ENCODE measurements at places on chromosomes 7 and 10.

GRCh38 chr7:134562136-134562535, 13.2 kb downstream of the AKR1B15 start:
- no peak for DNase-seq

- no peak for DNase-seq
These were observed 106.4 kb upstream of the ARMC3 start for GRCh38 chr10:22821501-22821900.

DNA sequence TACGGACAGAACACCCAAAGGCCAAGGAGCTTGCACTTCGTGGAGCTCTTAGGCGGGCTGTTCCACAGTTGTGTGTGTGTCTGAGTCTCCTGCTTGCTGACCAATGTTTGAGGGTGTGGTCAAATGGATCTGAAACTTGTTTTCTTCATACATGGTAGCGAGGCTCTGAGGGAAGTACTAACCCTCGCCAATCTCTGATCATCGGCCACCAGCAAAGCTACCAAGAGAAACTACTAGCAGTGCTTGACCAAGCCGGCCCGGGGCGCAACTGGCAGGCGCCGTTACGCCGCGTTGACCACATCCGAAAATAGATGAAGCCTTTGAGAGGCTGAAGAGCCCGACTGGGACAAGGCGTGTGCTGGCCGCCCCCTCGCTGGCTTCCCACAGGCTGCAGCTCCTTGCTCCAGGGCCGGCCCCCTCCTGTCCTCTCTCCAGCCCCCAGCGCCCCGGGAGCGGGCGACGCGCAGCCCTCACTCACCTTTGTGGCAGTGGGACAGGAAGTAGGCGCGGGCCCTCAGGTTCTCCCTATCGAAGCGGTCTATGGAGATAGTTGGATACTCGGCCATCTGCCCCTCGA, 384 bp downstream of the DCLRE1C start:
- DNase-seq: no peak

- DNase-seq: no peak
These were observed 63.6 kb downstream of the ARHGAP22 start for GRCh38 chr10:48541144-48541795.

GRCh38 chr10:121436630-121437341, 161.5 kb downstream of the FGFR2 start:
- no peak for DNase-seq

GRCh38 chr7:45384499-45384898, 189.7 kb upstream of the ADCY1 start:
- DNase-seq: no peak

DNA sequence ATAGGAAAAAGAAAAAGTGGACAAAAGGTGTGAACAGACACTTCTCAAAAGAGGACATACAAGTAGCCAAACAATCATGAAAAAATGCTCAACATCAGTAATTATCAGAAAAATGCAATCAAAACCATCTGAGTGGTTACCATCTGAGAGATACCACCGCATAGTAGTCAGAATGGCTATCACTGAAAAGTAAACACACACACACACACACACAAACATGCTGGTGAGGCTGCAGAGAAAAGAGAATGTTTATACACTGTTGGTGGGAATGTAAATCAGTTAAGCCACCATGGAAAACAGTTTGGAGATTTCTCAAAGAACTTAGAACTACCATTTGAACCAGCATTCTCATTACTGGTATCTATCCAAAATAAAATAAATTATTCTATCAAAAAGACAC, 145.7 kb downstream of the CYP26A1 start:
- DNase-seq: no peak

DNA sequence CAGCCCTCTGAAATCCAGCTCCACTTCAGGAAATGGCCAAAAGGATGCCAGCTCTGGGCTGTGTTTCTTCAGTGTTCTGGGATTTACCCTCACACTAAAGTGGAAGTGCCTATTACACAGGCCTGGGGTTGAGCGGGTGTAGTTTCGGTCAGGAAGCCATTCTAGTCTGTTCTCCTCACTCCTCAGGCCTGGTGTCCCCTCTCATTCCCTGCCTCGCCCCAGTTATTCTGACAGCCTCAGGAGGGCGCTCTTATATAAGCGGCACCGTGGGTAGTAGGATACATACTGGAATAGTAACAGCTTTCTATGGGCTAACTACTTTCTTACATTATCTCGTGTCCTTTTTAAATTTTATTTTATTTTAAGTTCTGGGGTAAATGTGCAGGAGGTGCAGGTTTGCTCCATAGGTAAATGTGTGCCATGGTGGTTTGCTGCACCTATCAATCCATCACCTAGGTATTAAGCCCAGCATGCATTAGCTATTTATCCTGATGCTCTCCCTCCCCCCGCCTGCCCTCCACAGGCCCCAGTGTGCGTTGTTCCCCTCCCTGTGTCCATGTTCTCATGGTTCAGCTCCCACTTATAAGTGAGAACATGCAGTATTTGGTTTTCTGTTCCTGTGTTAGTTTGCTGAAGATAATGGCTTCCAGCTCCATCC, 12.2 kb upstream of the LGI1 start:
- DNase-seq: no peak

DNA sequence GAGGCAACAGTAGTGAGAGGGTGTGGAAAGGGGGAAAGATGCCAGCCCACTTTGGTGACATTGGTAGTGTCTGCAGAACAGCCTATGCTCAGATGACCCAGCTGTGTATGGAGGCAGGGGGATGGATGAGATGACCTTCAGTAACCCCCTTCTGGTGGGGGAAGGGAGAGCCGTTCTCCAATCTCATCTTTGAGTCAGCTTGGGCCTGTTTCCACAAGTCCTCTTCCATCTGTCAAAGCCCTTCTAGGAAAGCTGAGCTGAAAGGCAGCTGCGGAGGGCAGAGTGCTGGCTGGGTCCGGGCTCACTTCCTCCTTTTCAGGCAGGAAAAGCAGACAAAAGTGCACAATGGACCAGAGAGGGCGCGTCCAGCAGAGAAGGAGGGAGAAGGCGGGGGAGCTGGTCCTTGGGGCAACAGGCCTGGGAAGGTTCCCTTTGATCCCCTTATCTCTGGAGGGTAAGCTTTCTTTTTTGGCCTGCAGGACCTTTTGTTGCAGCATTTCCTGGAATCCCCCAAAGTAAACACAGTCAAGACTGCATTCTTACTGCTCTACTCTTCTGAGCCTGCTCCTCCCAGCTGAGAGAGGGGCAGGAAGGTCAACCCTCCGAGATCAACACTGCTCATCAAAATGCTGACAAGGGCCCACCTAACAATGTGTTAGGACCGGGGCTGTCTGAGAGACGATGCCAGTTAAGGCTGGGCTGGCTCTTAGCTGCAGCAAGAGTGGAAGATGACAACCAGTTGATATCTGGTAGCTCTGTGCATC, 1.2 kb upstream of the LRMDA start:
- DNase-seq: no peak

DNA sequence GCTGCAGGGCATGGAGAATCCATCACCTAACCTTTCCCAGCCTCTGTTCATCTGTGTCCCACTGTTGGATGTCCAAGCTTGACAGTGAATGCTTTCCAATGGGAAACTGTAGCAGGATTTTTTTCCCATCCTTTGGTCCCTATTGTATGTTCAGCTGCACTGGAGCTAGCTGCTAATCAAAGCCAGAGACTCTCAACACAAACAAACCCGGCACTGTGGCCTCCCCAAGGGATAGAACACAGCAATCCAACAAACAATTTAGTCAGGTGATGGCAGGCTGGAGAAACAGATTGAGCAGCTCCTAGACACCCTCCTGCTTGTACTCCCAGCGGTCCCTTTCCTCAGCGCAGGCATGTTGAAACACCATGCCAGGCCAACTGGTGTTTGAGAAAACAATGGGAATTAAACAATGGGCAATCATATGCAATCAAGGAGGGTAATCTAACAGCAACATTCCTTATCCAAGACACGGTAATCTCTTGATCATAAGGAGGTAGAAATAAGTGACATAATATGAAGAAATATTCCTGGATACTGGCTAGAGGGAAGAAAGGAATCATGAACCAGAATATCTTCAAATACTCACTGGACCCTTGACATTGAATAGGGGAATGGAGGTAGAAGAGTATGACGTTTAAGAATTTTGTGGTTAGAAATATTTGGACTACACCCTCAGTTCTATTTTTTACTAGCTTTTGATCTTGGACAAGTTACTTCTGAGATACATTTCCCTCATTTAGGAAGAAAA, 15.0 kb downstream of the PTN start:
- no peak for DNase-seq

- no peak for DNase-seq
These were observed 119.9 kb upstream of the COL1A2 start for GRCh38 chr7:94274828-94275227.

GRCh38 chr10:128884496-128885072, 582.5 kb upstream of the MGMT start:
- DNase-seq: no peak

DNA sequence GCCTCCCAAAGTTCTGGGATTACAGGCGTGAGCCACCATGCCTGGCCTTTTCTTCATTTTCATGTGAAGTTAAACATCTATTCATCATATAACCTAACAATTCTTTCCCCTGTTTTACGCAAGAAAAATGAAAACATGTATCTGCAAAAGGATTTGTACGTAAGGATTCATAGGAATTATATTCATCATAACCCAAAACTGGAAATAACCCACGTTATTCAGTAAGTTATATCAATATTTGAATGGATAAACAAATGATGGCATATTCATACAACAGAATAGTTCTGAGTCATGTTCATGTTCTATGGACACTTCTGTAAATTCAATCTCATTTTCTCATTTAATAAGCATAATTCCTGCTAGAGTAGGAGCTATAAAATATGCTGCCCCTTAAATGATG, 35.2 kb upstream of the CAV2 start:
- no peak for DNase-seq

GRCh38 chr10:26430641-26431163, 7.4 kb upstream of the APBB1IP start:
- no peak for DNase-seq

All from stimulated activated CD4-positive, alpha-beta T cell treated with anti-CD3 and anti-CD28 coated beads, Interleukin-1b, Interleukin-23, amount 100 ng/mL, for 1 hour (primary cell).